Glutamatergic neuron (in vitro differentiated cells): ENCODE measurements at places on chromosomes 6 and 20. TPM values are rescaled to one million over a fixed set of nuclear protein-coding genes. Genes with fewer than 3 reads are reported as not detected.

PHACTR3 gene
- 37.0 TPM for total RNA-seq

OPN5 gene
- total RNA-seq: not detected

KIF6 gene
- 1.1 TPM for total RNA-seq

MYL9 gene
- total RNA-seq: 2.0 TPM

FKBP5 gene
- 10.6 TPM for total RNA-seq

- DNase-seq: no peak
These were observed 31.2 kb downstream of the TPX2 start for GRCh38 chr20:31770243-31770642.

DNA sequence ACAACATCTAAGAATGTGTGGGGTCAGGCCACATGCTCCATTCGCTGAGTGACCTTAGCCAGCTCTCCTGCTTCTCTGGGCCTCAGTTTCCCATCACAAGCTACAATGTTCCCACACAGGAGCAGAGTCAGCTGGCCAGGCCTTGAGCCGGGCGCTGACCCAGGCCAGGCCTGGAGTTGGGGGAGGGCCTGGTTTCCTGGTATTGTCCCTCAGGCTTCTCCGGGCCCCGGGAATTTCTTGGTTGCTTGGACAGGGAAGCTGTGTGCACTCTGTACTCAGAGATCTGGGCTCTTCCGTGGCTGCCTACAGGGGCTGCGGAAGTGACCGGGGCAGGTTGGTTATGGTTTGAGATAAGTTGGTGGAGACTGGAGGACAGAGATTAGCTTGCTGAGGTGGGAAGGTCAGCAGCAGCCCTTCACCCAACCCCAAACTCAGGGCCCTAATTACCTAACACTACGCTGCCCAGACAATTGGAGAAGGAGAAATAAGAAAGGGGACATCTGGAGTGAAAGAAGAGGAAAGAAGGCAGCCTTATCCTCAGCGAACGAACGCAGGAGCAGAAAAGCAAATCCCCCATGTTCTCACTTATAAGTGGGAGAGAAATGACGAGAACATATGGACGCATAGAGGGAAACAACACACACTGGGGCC is 6.2 kb downstream of the TGM2 start:
- no peak for DNase-seq

DNA sequence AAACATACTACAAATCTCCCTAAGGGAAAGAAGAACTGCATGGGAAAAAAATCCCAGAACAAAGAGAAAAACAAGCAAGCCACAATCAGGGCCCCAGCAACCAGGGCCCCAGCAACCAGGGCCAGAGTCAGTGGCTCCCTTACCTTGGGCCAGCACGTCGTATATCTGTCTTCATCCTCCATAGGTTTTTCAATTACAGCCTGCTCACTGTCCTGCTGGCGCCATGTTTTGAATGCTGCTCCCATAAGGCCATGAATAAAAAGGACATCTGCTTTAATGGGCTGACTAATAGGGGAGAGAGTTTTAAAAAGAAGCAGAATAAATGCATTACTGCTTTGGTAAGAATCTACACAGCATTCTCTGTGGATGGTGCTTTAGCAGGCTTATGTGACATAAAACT is 49.2 kb downstream of the SERAC1 start:
- peak; percentile 29 for DNase-seq

GRCh38 chr6:160462551-160463109 is 114.5 kb downstream of the SLC22A3 start:
- no peak for DNase-seq

DNA sequence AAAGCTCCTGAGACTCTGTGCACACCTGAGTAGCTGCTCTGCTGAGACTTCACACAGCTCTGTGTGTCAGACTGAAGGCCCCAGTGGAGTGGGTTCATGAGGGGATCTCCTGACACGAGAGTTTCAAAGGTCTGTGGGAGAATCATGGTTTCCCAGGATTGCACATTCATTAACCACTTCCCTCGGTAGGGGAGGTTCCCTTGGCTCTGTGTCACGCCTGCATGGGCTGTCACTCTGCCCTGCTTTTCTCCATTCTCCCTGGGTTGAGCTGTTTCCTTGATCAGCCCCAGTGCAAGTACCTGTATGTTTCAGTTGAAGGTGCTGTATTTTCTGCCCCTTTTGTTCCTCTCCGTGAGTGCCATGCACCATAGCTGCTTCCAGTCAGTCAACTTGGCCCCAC is 236.9 kb downstream of the EPM2A start:
- no peak for DNase-seq

DNA sequence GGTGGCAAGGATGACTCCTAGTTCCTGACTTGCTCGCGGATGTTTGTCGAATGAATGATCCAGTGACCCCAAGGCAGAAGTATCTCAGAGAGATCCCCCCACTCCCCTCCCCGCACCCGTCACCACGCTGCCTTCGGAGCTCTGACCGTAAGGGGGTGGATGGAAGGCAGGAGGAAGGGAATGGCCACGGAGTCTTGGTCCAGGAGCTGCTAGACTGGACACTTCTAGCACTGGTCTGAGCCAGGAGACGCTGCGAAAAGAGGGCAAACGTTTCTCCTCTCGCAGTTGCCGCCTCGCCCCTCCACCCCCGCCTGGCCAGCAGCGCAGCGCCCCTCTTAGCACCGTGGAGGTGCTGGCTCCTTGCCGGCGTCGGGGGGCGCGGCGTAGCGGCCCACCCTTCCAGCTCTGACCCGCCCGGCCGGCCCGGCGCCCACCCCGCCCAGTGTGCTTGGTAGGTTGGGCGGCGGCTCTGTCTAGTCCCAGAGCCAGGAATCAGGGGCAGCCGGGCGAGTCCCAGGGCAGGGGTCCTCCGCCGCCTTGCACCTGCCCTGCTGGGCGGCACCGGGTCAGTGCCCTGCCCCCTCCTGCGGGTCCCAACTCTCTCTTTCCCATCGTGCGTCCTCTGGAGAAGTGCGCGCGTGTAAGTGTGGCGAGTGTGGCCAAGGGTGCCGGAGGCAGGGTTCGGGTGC is 2.4 kb upstream of the DBNDD2 start:
- peak; percentile 31 for DNase-seq

- peak; percentile 70 for DNase-seq
These were observed 12.1 kb downstream of the TJAP1 start for GRCh38 chr6:43489277-43490072.

- no peak for DNase-seq
These were observed 45.9 kb upstream of the TULP1 start for GRCh38 chr6:35558571-35558970.

GRCh38 chr6:130216620-130217019 is 6.1 kb downstream of the SAMD3 start:
- DNase-seq: no peak

GRCh38 chr6:75135450-75135849 is 70.4 kb downstream of the COL12A1 start:
- DNase-seq: no peak

GRCh38 chr6:53805725-53806124 is 10.9 kb downstream of the LRRC1 start:
- no peak for DNase-seq

DNA sequence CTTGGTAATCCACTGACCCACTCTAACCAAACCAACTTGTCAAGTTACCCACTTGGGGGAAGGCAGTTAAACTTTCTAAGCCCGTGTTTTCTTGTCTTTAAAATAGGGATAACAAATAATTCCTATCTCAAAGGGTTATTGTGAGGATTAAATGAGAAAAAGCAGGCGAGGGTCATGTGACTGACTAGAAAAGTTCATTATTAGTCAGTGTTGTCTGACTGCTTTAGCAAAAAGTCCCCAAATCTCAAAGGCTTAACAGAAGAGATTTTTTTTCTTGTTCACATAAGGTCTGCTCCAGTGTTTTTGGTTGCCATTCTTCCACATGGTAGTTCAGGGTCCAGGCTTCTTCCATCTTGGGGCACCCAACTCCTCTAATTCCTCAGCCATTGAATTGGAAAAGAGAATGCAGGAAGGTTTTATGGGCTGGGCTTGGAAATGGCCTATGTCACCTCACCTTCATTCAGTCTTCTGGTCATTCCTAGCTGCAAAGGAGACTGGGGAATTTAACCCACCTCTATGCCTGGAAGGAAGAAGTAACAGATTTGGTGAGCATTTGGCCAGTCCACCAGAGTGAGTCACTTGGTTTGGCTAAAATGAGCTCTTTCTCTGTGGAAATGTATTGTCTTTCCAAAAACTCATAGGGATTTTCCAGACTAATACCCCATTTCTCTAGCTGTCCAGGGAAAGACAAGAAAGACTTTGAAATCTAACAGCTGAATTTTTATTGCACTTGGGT is 77.0 kb downstream of the CAP2 start:
- DNase-seq: no peak

- DNase-seq: no peak
These were observed 73.4 kb upstream of the HMGCLL1 start for GRCh38 chr6:55652429-55652828.

- DNase-seq: no peak
These were observed 153.5 kb upstream of the SCGN start for GRCh38 chr6:25498505-25498904.

- no peak for DNase-seq
These were observed 517 bp downstream of the ACTL10 start for GRCh38 chr20:33667245-33667675.
